ENCODE measurements at places on chromosomes 16 and 17. TPM values are rescaled to one million over a fixed set of nuclear protein-coding genes. Genes with fewer than 3 reads are reported as not detected.

- H3K27ac ChIP-seq, result no peak overlapping the region
- no peaks in the 10 kb centered on the region for H3K36me3 ChIP-seq
- no peak for DNase-seq
- no peaks in the 10 kb centered on the region for H3K4me1 ChIP-seq
Measured at GRCh38 chr16:7602291-7602950, 269.8 kb downstream of the RBFOX1 start.

- no peak overlapping the region for H3K4me3 ChIP-seq
- H3K36me3 ChIP-seq, result no peaks in the 10 kb centered on the region
- no peak for DNase-seq
- no peak overlapping the region for H3K27ac ChIP-seq
- no peaks in the 10 kb centered on the region for H3K27me3 ChIP-seq
Measured at GRCh38 chr16:9946022-9946720, 236.1 kb downstream of the GRIN2A start.

GRCh38 chr17:40327244-40327729 lies 18.3 kb downstream of the RARA start:
- DNase-seq, result no peak
- H3K27ac ChIP-seq, result peak overlapping the region; percentile 95
- peak overlapping the region; percentile 73 for H3K4me3 ChIP-seq
- H3K36me3 ChIP-seq, result peaks cover 10% of the 10 kb centered on the region
- H3K4me1 ChIP-seq, result peaks cover 89% of the 10 kb centered on the region
- H3K27me3 ChIP-seq, result no peaks in the 10 kb centered on the region

GRCh38 chr17:57662644-57663308 lies 82.3 kb downstream of the CCDC182 start:
- no peak for DNase-seq
- no peaks in the 10 kb centered on the region for H3K27me3 ChIP-seq
- H3K4me1 ChIP-seq, result no peaks in the 10 kb centered on the region
- H3K4me3 ChIP-seq, result no peak overlapping the region
- H3K27ac ChIP-seq, result no peak overlapping the region
- peaks cover 5% of the 10 kb centered on the region for H3K36me3 ChIP-seq

The PARD6A gene
- total RNA-seq, result 16.1 TPM

The CCL22 gene
- total RNA-seq, result 11.4 TPM

DNA sequence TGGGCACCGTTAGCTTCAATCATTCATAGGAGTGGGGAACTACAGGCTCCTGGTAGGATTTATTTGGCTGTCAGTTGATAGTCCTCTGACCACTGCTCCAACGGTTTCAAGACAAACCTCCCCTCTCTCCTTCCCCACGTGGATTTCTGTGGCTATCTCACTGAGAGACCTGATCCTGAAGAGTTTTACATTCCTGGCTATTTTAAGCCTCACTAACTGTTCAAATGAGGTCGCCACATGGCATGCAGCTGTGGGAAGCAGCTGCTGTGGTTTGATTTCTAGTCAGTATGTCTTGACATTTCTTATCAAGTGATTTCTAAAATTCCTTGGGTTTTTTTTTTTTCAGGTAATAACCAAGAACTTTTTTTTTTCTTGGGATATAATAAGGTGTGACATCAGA lies 38.3 kb downstream of the CDK5R1 start:
- no peak overlapping the region for H3K27ac ChIP-seq
- peaks cover 18% of the 10 kb centered on the region for H3K27me3 ChIP-seq
- H3K4me3 ChIP-seq, result no peak overlapping the region
- H3K36me3 ChIP-seq, result peaks cover 2% of the 10 kb centered on the region
- peaks cover 68% of the 10 kb centered on the region for H3K4me1 ChIP-seq

All from activated T-helper 1 cell treated with anti-CD3 and anti-CD28 coated beads, Interleukin-12 subunit alpha, Interleukin-12 subunit beta, Interleukin-2, Interleukin-4 antibody, amounts not matched to agents 30 ng/mL and 10 ng/mL and 1 ng/mL, durations not matched to agents 14 hours and 24 hours and 36 hours (primary cell).